Frontal cortex (tissue), 4 donors: ENCODE measurements at places on chromosomes 11 and 22.

DNA sequence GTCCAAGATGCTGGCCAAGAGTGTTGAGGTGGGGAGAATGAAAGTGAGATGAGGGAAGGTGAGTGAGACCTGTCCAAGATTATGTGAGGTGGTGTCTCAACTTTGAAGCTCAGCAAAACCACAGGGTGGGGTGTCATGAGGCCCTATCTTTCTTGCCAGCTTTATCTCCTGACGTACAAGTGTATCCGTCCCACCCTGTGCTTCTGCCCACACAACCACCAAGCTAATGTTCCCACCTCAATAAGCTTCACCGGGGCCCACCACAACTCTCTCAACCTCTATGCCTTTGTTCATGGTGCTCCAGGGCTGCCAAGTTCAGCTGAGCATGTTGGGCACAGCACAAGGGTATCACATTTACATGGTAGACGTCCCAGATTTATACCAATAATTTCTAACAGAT lies 7.1 kb upstream of the TPST2 start:
- no peak for DNase-seq

DNA sequence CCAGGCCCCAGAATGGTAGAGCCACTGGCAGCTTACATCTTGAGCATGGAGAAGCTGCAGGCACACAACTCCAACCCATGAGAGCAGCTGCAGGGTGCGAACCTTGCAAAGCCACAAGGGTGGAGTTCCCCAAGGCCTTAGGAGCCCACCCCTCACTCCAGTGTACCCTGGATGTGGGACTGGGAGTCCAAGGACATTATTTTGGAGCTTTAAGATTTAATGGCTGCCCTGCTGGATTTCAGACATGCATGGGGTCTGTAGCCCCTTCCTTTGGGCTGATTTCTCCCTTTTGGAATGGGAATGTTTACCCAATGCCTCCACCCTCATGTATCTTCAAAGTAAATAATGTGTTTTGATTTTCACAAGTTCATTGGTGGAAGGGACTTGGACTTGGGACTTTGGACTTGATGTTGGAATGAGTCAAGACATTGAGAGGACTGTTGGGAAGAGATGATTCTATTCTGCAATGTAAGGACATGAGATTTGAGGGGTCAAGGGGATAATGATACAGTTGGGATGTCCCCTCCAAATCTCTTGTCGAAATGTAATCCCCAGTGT lies 1.1 kb upstream of the KRTAP5-7 start:
- DNase-seq = no peak

DNA sequence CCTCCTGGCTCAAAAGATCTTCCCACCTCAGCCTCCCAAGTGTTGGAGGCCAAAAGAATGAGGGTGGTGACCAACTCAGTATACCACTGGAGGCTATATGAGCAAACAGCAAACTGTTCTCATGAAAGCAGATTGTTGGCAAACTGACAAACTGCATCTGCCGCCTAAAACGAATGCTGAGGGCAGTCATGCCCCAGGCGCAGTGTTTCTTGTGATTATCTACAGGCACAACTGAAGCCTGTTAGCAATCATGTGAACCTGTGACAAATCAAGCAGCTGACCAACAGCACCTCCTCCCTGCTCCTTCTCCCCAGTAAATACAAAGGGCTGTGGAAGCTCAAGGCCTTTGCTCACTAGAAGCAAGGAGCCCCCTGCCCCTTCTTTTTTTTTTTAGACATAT lies 47.8 kb downstream of the BTBD10 start:
- DNase-seq = no peak

- DNase-seq = no peak
These were observed 93.0 kb downstream of the MPPED1 start for GRCh38 chr22:43504666-43505261.

DNA sequence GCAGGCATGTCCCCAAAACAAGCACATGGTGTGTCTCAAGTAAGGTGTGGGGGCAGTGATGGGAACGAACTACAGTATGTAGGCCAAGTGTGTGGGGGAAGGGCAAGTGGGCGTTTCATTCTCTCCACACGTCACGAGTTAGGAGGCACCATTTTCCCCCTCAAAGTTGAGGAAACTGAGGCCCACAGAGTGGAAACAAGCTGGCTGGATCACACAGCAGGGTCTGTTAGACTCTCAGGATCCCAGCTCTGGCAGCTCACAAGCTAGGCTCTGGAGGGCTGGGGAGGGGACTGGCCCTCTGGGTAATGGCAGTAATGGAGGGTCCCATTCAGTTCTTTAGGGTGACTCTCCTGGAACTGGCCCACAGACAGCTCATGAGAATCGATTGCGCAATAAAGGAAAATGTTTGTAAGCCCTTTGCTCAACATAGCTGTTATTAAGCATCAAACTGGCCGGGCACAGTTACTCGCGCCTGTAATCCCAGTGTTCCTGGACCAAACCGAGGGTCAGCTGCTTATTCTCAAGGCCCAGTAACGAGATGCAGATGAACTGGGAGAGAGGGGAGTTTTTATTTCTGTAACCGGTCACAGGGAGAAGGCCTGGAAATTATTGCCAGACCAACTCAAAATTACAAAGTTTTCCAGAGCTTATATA lies 24.1 kb upstream of the TUB start:
- no peak for DNase-seq

DNA sequence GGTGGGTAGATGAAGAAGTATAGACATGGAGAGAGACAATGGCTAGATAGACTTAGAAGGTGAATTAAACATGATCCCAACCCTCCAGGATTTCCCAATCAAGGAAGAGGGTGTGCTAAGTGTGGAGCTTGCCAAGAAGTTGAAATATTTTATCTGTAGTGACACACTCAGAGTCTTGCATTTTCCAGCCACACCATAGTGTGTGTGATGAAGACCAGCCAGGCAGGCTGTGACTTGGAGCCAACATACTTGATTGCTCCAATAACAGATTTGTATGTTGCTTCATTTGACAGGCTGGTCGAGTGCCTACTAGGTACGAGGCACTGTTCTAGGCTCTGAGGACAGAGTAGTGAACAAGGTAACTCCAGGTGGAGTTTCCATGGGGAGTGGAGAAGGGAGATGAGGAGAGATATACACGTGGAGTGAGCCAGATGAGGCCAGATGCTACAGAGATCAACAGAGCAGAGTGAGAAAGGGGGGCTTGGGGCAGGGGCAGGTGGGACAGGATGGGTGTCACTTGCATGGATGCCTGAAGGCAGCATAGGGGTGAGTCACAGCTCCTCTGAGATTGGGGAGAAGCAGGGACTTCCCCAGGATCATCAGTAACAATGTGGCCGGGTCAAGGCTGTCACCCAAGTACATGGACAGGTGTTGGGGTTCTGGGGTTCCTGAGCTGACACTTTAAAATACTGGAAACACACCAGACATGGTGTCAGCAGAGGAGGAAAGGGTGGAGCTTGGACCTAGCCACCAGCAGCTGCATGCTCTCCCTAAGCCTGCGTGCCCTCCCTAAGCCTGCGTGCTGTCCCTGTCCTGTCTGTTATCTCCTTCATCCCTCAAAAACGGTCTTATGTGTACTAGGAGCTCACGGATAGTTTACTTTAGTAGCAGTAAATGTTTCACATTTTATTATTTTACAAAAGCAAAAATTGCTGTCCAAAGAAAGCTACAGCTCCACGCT lies 23.6 kb downstream of the PDGFB start:
- no peak for DNase-seq

DNA sequence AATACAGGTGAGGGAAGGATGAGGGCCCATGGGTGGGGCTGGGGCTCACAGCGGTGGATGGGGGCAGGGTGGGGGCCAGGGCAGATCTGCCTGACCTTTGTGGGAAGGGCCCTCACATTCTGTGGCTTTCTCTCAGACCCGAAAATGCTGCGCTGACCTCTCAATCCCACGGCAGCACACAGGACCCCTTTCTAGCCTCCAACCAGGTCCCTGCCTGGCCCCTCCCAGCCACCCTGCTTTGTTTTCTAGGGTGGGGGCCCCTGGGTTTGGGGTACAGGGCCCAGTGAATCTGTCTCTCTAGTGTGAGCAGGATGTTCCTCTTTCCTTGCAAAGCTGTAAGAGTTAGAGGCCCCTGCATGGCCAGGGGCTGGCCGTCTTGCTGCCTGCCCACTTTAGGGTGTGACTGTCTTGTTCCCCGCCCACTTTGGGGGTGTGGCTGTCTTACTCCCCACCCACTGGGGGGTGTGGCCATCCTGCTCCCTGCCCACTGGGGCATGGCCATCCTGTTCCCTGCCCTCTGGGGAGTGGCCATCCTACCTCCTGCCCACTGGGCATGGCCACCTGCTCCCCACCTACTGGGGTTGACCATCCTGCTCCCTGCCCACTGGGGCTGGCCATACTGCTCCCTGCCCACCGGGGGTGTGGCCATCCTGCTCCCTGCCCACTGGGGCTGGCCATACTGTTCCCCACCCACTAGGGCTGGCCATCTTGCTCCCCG lies 11.5 kb downstream of the PARVG start:
- no peak for DNase-seq

DNA sequence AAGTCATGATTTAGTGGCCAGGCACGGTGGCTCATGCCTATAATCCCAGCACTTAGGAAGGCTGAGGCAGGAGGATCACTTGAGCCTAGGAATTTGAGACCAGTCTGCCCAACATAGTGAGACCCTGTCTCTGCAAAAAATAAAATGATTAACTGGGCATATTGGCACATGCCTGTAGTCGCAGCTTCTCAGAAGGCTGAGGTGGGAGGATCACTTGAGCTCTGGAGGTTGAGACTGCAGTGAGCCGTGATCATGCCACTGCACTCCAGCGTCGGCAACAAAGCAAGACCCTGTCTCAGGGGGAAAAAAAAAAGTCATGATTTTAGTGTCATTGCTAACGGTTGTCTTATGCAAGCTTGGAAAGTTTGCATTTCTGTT lies 11.9 kb downstream of the UBE2L3 start:
- DNase-seq = no peak
